Hindlimb muscle (tissue), 1 donor: ENCODE measurements at places on chromosomes 3 and 15. TPM values are rescaled to one million over a fixed set of nuclear protein-coding genes. Genes with fewer than 3 reads are reported as not detected.

DNA sequence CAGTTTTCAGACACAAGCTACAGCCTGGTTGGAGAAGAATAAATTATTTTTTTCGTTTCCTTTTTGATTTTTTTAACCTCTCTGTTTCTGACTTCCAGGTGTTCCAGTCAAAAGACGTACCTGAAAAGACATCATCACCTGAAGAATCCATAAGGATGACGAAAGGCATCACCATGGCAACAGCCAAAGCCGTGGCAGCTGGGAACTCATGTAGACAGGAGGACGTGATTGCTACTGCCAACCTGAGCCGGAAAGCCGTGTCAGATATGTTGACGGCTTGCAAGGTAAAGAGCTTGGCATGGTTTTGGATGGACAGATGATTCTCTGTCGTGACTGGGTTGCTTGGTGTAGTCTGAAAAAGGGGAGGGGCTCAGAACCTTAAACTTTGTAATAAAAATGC, 237.0 kb upstream of the TPM1 start:
- DNase-seq, result no peak

Gene ANAPC13
- 60.3 TPM for polyA plus RNA-seq

Gene SMCO1
- 1.5 TPM for polyA plus RNA-seq

Gene GOLGA6L7
- not detected for polyA plus RNA-seq

Gene WDR5B
- 4.9 TPM for polyA plus RNA-seq
